Stimulated activated CD4-positive, alpha-beta T cell treated with anti-CD3 and anti-CD28 coated beads, TNF-alpha, amount 100 ng/mL, for 48 hours (primary cell): ENCODE measurements at places on chromosomes 12 and 14.

DNA sequence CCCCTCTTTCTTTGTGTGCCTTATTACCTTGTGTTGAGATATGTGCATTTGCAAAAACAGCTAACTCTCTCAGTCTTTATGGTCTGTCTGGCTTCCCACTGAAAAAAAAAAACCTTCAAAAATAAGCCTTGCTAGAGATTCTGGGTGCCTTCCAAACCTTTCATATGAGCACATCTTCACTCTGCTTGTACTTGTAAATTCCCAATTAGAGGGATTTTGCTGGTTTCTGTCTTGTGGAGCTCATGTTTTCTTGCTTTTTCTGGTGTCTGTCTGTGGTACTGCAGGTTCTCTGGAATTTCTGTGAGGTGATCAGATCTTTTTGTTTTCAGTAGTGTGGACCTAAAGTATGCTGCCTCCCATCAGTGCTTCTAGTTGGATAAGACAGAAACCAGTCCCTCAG is 100.1 kb downstream of the PIK3C2G start:
- DNase-seq = no peak

GRCh38 chr12:97127061-97127460 is 220.0 kb downstream of the NEDD1 start:
- no peak for DNase-seq

GRCh38 chr12:21416511-21417121 is 20.8 kb upstream of the PYROXD1 start:
- DNase-seq = no peak

DNA sequence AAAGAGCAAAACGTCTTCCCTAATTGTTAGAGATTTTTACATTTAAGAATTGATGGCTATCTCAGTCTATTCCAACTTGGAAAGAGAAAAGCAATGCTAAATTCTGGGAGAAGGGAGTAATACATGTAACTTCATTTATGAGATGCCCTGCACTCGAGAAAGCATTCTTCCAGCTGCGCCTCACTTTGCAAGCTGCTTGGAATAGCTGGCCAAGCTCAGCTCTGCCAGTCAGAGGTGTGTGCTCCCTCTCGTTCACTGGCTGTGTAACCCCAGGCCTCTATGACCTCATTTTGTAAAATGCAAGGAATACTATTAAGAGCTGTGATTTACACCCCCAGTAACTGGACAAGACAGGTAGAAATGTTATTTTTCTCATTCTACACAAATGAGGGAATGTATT is 79.1 kb downstream of the OTX2 start:
- DNase-seq = no peak

- DNase-seq = no peak
Observed at GRCh38 chr12:52245259-52245961, 12.4 kb downstream of the KRT7 start.

DNA sequence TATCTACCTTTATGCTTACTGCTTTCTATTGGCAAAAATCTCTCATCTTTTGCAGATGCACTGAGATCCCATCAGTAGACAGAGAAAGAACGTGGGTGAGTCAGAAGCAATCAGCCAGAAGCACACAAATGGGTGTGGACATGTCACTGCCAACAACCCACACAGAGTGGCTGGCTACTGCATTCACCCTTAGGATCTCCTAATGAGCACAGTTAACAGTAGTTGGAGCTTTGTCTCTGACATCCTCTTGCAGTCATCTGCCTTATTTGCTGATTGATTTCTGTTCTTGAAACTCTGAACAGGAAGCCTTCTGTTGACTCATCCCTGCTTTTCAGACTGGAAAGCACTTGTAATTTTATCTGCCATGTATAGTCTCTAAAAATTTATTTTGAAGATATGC is 117.2 kb downstream of the RGS6 start:
- peak; percentile 6 for DNase-seq

GRCh38 chr12:99911967-99912366 is 72.8 kb downstream of the ANKS1B start:
- DNase-seq = no peak

DNA sequence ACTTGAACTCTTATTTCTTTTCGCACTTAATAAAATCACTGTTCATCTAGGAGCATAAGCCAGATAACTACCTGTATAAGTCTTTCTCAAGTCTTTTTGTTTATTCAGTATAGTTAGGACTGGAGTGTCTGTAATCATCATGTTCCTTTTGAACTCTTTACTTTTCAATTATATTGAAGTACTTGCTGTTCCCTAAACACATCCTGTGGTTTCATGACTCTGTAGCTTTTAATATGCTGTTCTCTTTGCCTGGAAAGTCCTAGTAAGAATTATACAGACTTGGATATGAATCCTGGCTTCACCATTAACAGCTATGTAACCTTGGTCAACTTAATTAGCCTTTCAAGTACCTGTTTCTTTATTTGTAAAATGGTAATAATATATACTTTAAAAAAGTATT is 88.2 kb downstream of the CCDC91 start:
- DNase-seq = no peak

GRCh38 chr12:77772676-77773298 is 57.9 kb upstream of the NAV3 start:
- no peak for DNase-seq

DNA sequence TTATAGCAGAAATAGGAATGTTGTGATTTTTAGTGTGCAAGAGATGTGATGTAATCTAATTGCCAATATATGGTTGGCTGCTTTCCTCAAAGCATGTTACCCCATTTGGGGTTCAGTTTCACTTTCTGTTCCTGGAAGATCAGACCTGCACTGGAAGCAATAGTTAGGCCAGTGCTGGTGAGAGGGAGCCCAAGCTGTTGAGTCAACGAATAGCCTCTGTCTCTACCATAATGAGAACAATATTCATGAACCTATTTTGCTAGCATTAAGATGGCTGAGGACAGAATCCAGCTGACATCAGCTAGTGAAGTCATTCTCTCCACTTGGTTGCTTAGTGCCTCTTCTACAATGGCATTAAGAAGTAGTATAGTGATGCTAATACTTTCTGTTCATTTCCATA is 379.9 kb upstream of the DCN start:
- no peak for DNase-seq
